ENCODE measurements at places on chromosomes 3 and 15.
A peak's percentile ranks its signal among the peaks of the same experiment; 100 is the strongest.

- no peak for DNase-seq
These were observed 9.3 kb downstream of the LRCH3 start for GRCh38 chr3:197800379-197800778.

- DNase-seq, result no peak
These were observed 120.0 kb upstream of the DCBLD2 start for GRCh38 chr3:99021466-99021865.

GRCh38 chr15:39542385-39543065, 38.4 kb upstream of the THBS1 start:
- no peak for DNase-seq

GRCh38 chr3:33681667-33682066, 36.4 kb downstream of the CLASP2 start:
- DNase-seq, result no peak

GRCh38 chr15:98505611-98506031, 142.7 kb upstream of the IGF1R start:
- DNase-seq, result peak; percentile 66

DNA sequence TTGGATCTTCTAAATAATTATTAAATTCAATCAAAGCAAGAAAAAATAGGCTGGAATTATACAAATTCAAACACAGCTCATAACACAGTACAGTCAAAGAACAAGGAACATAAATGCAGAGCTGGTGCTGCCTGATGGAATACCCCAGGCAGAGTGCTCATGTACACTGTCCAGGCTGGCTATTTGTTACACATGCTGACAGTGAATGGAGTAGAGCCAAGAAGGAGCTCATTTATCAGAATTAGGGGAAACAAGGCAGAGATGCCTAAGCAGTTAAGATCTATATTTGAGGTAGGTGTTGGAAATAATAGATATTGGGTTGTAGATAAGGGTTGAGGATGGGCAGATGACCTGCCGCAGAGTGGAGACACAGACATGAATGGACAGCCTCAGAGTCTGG, 788.2 kb upstream of the ARPP21 start:
- no peak for DNase-seq

DNA sequence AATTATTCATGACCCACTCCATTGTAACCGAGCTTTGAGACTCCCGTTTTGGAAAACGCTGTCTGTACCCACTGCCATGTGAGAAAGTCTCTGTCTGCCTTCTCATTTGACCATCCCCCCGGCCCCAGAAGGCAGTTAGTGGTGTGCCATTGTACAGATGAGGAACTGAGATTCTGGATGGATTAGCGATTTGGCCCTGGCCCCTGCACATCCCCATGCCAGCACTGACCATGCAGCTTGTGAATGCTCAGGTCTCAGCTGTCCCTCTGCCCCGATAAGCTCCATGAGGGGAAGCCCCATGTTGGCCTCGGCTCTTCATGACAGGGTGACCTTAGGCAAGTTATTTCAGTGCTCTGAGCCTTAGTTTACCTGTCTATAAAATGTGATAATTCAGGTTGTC, 153.0 kb upstream of the SMAD3 start:
- DNase-seq, result no peak

All from AG10803 (cell line).